ENCODE measurements at places on chromosomes 13 and 19.

DNA sequence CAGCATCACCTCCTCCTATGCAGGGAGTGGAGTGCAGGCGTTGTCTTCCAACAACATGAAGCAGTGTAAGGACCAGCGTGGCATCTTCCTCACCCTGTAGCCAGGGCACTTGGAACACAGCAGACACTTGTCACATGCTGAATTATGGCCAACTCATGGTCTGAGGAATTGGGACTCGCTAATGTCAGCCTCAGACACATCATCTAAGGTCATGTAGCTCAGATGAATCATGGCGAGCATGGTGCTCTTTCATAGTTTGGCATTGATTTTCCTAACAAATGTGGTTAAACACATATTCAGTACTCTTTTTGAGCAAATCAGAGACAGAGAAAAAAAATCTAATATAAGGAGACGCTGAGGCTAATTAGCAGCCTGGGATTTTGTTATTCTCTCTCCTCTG lies 99.6 kb upstream of the SGCG start:
- no peak for DNase-seq

DNA sequence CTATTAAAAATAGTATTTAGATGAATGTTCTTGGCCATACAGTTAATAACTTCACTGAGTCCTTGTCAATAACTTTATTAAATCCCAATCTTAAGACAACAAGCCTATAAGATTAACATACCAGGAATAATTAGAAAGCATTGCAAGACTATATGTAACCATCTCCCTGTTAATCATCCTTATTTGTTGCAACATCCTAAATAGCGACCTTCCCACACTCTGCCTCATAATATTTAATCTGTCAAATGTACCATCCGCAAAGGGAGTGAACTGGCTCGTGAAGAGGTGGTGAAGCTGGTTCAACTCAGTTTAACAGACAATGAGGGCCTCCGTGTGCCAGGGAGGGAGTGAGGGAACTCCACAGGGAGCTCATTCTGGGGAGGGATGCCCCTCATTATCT lies 33.9 kb downstream of the KL start:
- no peak for DNase-seq

DNA sequence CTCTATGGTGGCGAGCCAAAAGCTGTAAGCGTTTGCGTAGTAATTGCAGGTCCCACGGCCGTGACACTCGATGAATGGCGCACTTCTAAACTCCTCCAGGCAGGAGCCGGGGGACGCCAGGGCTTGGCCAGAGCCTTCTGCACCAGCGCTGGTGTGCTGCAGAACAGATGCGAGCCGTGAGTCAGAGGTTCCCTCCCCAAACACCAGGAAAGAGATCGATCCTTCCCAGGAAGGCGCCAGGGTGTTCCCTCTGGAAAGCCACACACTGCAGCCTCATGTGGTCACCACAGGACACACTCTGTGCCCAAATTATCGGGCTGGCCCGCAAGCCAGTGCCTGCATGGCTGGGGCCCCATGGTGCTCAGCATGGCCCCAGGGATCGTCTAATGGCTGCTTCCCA lies 154.6 kb downstream of the COL4A1 start:
- DNase-seq: no peak

GRCh38 chr19:3607303-3608078 lies 816 bp upstream of the TBXA2R start:
- no peak for DNase-seq

- DNase-seq: no peak
Measured at GRCh38 chr19:10677751-10678150, 23.5 kb upstream of the QTRT1 start.

- no peak for DNase-seq
Measured at GRCh38 chr19:1253514-1254080, 5.2 kb downstream of the MIDN start.

DNA sequence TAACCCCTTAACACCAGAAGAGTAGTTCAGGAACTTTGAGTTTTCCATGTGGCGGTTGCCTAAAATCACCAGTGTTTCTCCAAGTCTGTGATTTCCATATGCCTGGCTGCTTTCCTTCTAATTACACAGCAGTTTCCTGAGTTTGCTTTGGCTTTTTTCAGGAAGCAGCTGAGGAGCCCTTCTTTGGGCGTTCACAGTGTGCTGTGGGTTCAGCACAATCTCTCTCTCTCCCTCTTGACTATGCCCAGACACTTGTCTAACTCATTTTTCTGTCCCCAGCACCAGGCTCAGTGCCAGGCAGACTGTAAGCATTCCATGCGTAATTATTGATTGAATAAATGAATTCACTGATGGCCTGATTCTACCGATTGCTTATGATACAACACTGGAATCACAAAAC lies 19.7 kb downstream of the SCEL start:
- no peak for DNase-seq

All from NCI-H1436 treated with DMSO at 0.1 percent for 48 hours (cell line).